Ascending aorta (tissue), 2 donors: ENCODE measurements at places on chromosomes 1 and 21. TPM values are rescaled to one million over a fixed set of nuclear protein-coding genes. Genes with fewer than 3 reads are reported as not detected.

DNA sequence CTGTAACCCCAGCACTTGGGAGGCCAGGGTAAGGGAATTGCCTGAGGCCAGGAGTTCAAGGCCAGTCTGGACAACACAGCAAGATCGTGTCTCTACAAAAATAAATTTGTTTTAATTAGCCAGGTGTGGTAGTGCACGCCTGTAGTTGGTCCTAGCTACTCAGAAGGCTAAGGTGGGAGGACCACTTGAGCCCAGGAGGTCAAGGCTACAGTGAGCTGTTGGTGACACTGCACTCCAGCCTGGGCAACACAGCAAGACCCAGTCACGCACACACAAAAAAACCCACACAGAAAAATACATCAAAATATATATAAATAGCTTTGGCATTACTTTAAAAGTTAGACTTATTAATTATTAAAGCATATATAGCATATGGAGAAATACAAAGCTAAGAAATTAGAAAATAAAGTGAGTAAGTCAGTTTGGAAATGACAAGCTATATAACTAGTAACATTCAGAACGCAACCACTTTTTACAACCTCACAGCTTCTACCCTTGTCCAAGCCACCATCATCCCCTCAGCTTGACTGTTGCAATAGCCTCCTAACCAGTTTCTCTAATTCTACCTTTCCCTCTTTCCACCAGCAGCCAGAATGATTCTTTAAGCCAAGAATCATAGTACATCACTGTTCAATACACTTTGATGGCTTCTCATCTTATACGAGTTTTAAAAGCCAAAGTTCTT is 14.5 kb downstream of the PIK3R3 start:
- H3K4me1 ChIP-seq, result no peaks in the 10 kb centered on the region
- no peaks in the 10 kb centered on the region for H3K36me3 ChIP-seq
- no peak overlapping the region for H3K4me3 ChIP-seq
- H3K27ac ChIP-seq, result no peak overlapping the region
- no peaks in the 10 kb centered on the region for H3K27me3 ChIP-seq

The FAM163A gene
- total RNA-seq, result not detected

DNA sequence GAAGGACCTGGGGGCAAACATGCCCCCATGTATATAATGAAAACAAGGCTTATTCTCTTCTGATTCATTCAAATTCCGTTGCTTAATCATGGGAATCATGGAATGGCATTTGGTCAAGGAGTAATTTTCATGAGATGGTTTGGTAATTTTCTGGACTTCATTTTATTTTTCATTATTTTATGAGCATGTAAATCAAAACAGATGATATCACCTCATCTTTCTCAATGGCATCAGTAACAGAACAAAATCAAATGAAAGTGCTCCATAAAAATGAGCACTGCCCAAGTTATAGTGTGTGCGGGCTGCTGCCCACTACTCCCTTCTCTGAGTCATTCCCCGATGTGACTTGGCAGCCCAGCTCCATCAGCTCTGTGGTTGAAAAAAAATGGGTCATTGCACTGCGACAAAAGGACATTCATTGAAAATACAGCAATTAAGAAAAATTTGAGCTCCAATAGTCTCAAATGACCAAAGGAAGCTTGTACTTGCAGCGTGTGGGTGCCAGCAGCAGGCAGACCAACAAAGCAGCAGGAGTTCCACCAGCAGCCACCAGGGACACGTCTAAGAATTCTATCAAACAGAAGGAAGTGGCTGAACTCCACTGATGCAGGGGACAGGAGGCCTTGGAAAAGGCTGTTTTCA is 84.3 kb upstream of the VAV3 start:
- no peak for DNase-seq
- H3K27ac ChIP-seq, result no peak overlapping the region
- no peaks in the 10 kb centered on the region for H3K4me1 ChIP-seq
- H3K4me3 ChIP-seq, result no peak overlapping the region
- no peaks in the 10 kb centered on the region for H3K27me3 ChIP-seq
- no peaks in the 10 kb centered on the region for H3K36me3 ChIP-seq

DNA sequence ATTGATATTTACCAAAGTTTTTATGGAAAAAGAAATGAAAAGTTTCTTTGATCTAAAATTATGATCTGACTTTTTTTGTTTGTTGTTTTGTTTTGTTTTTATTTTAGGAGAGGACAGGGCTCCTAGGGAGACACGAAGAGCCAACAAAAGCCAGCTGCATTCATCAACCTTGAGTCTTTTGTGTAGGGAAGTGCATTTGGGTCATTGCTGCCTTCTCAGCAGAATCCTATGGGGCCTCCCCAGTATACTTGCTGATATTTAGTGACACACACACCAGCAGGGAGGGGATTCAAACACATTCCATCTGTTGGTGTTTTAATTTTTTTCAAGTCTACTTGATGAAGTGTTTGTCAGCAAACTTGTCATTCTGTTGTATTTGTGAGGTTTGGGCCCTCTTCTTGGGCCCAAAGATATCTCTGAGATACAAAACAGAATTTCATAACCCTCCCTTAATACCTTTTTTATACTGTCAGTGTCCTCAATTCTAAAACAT is 203.5 kb downstream of the NTNG1 start:
- no peak overlapping the region for H3K4me3 ChIP-seq
- H3K27me3 ChIP-seq, result no peaks in the 10 kb centered on the region
- H3K36me3 ChIP-seq, result no peaks in the 10 kb centered on the region

- H3K27me3 ChIP-seq, result no peaks in the 10 kb centered on the region
- H3K4me3 ChIP-seq, result no peak overlapping the region
Measured at GRCh38 chr1:97271916-97272788, 550.6 kb downstream of the PTBP2 start.

DNA sequence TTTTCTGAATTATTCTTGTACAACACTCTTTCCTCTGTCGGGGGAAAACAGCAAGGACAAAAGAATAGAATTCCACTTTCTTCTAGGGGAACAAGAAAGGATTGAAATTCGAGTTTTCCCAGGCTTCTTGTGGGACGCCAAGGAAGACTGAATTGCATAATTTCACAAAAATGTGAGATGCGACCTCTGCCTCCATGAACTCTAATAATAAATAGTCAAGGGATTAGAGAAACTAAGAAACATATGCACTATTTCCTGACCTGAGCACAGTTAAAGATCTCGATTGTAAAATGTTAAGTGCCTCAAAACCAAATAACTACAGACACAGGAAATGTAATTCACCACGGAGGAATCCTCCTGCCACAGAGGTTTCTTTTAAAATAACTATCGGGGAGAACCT is 117.3 kb upstream of the MARK1 start:
- H3K27me3 ChIP-seq, result no peaks in the 10 kb centered on the region
- no peak for DNase-seq
- H3K4me1 ChIP-seq, result no peaks in the 10 kb centered on the region
- H3K27ac ChIP-seq, result no peak overlapping the region

The SYT2 gene
- total RNA-seq, result not detected

DNA sequence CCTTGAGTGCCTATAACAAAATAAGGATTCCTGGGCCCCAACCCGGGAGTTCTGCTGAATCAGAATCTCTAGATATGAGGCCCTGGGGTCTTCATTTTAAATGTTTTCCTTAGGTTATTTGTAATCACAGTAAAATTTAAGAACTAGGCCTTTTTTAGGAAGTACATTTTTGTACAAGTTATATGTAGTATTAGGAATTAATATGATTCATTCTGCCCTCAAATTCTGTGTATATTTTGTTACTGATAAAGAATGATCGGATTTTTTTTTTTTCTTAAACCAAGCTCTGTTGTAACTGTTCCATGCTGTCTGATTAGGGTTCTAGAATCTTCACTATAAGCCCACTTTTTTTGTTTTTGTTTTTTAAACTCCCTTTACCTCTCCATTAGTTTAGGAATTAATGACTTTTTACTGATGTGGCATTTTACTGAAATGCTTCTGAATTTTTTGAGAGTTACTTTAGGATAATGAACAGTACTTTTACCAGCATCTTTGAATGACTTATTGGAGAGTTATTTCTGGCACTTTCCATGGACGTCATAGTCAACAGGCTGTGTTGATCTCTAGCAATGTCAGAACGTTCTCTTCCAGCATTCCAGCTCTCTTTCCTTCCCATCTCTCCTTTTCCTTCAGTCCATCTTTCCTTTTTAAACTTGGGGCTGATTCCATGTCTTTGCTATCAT is 48.3 kb downstream of the CLIC4 start:
- H3K4me1 ChIP-seq, result no peaks in the 10 kb centered on the region
- peak overlapping the region; percentile 83 for H3K27ac ChIP-seq
- peaks cover 4% of the 10 kb centered on the region for H3K36me3 ChIP-seq
- H3K27me3 ChIP-seq, result no peaks in the 10 kb centered on the region

- H3K4me1 ChIP-seq, result no peaks in the 10 kb centered on the region
- DNase-seq, result no peak
- H3K4me3 ChIP-seq, result no peak within 1 kb of the TSS
- H3K36me3 ChIP-seq, result no peaks in the 10 kb centered on the region
- H3K27ac ChIP-seq, result no peak within 1 kb of the TSS
- no peaks in the 10 kb centered on the region for H3K27me3 ChIP-seq
Measured at GRCh38 chr1:161720956-161721737, at the start of gene FCRLB. FCRLB (plus strand) TSS chr1:161721544; CDS start chr1:161722673, 1,129 bp downstream.

DNA sequence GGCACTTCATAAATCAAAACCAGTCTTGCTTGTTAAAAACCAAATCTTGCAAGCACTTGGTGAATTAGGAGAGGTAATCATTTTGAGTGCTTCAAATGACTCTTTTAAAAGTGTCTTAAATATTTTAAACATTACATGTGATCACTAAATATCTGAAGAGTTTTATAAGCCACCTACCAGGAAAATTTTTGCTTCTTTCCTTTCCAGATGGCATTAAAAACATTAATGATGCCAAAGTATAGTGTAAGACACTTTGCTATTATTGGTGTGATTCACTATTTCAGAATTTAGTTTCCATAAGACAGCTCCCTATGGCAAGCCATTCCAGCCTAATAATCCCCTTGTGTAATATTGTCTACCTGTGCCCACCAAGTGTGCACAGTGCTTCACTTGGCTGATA is 548.8 kb upstream of the ADAMTS5 start:
- no peak overlapping the region for H3K27ac ChIP-seq
- no peaks in the 10 kb centered on the region for H3K4me1 ChIP-seq
- DNase-seq, result no peak
- H3K27me3 ChIP-seq, result no peaks in the 10 kb centered on the region
- H3K4me3 ChIP-seq, result no peak overlapping the region
- no peaks in the 10 kb centered on the region for H3K36me3 ChIP-seq

The KRTAP20-3 gene
- total RNA-seq, result not detected

GRCh38 chr1:184866991-184867788 is 107.1 kb downstream of the NIBAN1 start:
- H3K27me3 ChIP-seq, result no peaks in the 10 kb centered on the region
- peaks cover 26% of the 10 kb centered on the region for H3K4me1 ChIP-seq
- DNase-seq, result no peak
- peak overlapping the region; percentile 69 for H3K27ac ChIP-seq
- no peaks in the 10 kb centered on the region for H3K36me3 ChIP-seq

DNA sequence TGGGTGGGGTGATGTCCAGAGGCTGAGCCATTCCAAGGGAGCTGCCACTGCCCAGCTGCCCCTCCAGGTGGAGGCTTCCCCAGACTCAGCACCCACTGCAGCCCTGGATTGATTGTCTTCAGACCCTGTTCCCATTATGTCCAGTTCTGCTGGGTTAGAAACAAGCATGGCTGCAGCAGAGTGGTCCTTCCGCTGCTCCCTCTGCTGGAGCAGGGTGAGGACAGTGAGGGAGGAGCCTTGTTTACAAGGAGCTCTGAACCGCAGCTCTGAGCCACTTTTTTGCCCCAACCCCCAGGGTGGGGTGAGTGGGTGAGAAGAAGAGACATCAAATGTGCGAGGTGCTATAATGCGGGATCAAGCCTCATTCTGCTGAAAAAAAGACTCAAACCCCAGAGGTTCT is 2.3 kb downstream of the TNNT2 start:
- no peak overlapping the region for H3K4me3 ChIP-seq
- H3K27me3 ChIP-seq, result no peaks in the 10 kb centered on the region
- H3K27ac ChIP-seq, result no peak overlapping the region

DNA sequence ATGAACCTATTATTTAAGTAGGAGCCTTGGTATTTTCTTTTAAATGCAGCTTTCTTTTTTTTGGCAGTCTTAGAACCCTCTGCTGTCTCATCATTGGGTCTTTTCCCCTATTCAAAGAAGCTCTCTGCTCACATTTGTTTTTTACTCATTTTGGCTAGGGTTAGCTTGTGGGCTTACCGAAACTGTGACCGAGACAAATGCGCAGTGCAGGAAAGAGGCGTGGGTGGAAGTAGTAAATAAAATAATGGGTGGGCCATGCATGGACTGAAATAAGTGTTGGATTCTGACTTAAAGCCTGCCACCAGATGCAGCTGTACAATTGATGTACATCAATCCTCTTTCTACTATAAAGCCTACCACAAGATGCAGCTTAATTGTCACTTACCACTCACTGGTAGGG is 14.7 kb downstream of the XPR1 start:
- no peaks in the 10 kb centered on the region for H3K36me3 ChIP-seq
- no peaks in the 10 kb centered on the region for H3K27me3 ChIP-seq
- H3K27ac ChIP-seq, result no peak overlapping the region
- DNase-seq, result no peak

The NPPA gene
- total RNA-seq, result not detected

DNA sequence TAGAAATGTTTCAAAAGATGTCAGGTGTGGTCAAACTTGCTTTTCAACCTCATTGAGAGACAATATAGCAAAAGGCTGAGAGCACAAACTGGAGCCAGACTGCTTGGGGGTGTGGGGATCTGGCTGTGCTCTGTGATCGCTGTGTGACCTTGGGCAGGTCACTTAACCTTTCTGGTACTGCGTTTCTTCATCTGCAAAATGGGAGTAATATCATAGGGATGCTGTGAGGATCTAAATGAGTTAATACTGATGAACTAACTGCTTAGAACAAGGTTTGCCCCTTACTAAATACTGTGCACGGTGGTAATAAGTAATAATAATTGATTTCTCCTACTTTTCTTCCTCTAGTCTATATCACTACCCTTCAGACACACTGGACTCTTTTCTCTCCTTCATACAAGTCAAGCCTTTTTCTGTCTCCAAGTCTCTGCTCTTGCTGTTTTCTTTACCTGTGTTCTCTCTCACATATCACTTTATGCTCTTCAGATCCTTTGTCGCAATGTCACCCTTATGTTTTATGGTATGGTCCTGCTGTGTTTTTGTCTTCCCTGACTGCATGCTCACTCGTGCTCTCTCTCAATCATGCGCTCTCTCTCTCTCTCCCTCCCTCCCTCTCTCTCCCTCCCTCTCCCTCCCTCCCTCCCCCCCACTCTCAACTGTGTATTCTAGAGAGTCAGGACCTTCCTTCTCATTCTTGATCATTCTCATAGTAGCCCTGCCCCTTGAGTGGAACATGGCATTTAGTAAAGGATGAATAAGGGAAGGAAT is 3.3 kb downstream of the MGST3 start:
- no peak for DNase-seq
- peak overlapping the region; percentile 4 for H3K4me3 ChIP-seq

DNA sequence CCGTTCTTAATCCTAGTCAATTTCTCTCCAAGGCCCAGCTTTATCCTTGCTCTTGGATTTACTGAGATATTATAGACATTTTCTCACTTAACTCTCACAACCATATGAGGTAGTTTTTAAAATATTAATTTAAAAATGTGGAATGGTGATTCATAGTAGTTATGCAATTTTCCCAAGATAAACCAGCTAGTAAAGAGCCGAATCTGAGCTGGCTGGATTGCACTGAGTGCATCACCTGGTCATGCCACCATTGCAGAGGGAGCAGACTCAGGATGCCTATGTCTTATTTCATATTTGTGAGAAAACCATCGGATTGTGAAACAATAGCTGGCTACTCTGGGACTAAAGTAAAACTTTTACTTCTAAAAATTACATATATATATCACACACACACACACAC is 494.0 kb downstream of the KCNT2 start:
- no peaks in the 10 kb centered on the region for H3K27me3 ChIP-seq
- peaks cover 9% of the 10 kb centered on the region for H3K4me1 ChIP-seq
- no peak overlapping the region for H3K27ac ChIP-seq
- H3K4me3 ChIP-seq, result no peak overlapping the region
- no peak for DNase-seq
- no peaks in the 10 kb centered on the region for H3K36me3 ChIP-seq

GRCh38 chr1:244336232-244336899 is 115.3 kb downstream of the ADSS2 start:
- DNase-seq, result no peak
- no peak overlapping the region for H3K4me3 ChIP-seq
- H3K27me3 ChIP-seq, result no peaks in the 10 kb centered on the region
- H3K4me1 ChIP-seq, result no peaks in the 10 kb centered on the region
